Mucosa of gallbladder (tissue), 1 donor: ENCODE measurements at places on chromosomes 1 and 21. TPM values are rescaled to one million over a fixed set of nuclear protein-coding genes. Genes with fewer than 3 reads are reported as not detected.

Gene CFAP45
- total RNA-seq = 0.37 TPM

- DNase-seq = no peak
These were observed 13.5 kb downstream of the TIE1 start for GRCh38 chr1:43314233-43314632.

- no peak for DNase-seq
These were observed 13.4 kb downstream of the ADORA1 start for GRCh38 chr1:203140743-203141520.

Gene COL6A2
- total RNA-seq = 1,004 TPM

DNA sequence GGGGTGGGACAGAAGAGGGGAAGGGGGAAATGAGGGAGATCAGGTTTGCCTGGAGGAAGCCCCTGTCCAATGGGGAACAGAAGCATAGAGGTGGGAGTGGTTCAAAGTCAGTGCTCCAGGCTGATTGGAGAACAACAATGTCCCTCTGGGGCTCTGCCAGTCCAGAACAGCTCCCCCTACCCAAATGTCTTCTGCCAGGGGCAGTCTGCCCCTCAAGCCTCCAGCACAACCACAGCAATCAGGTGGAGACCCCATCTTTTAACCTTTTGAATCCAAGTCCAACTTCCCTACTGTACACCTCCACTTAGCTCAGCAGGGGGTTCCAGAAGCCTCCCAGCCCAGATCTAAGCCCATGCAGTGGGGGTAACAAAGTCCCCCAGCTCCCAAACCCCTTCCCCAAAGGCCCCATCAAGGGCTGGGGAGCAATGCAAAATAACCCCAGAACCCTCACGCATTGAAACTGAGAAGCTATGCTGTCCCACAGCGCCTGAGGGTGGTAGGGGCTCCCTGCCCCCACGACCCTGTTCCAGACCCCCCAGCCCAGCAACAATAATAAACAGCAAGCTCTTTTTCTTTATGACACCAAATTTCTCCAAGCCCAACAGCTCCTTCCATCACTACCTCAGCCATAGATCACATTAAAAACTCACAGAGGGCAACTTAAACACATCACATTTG lies 3.3 kb downstream of the AHDC1 start:
- DNase-seq = no peak

GRCh38 chr21:45467221-45467779 lies 62.3 kb downstream of the COL18A1 start:
- no peak for DNase-seq

DNA sequence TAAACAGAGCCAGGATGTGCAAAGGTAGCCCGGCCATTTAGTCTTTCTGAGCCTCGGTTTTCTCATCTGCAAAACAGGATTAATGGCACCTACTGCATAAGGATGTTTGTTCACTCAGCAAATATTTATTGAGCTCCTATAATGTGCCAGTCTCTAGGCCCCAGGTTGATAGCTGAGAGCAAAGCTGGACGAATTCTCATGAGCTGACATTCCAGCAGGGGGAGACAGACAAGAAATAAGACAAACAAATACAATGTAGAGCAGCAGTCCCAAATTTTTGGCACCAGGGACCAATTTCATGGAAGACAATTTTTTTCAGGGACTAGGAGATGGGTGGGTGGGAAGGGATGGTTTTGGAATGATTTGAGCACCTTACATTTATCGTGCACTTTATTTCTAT lies 74.3 kb upstream of the PAX7 start:
- DNase-seq = peak; percentile 11

GRCh38 chr21:18549214-18549905 lies 145.8 kb upstream of the TMPRSS15 start:
- DNase-seq = no peak

DNA sequence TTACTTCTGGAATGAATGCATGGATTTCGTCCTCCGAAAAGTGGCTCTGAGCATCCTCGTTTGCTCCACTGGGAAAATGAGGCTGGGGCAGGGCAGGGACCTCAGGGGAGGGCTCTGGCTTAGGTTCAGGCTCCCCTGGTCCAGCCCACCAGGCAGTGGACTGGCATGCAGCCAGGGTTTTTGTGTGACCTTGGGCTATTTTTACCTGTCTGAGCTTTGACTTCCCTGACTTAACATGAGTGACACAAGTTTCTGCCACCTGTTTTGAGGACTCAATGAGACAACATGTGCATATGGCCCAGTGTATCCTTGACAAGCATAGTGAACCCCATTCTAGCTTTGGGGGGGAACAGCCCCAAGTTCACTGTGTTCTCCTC lies 32.6 kb upstream of the EDN2 start:
- no peak for DNase-seq

GRCh38 chr1:117368116-117369108 lies 1.2 kb downstream of the MAN1A2 start:
- no peak for DNase-seq

Gene KRTAP19-3
- total RNA-seq = not detected

DNA sequence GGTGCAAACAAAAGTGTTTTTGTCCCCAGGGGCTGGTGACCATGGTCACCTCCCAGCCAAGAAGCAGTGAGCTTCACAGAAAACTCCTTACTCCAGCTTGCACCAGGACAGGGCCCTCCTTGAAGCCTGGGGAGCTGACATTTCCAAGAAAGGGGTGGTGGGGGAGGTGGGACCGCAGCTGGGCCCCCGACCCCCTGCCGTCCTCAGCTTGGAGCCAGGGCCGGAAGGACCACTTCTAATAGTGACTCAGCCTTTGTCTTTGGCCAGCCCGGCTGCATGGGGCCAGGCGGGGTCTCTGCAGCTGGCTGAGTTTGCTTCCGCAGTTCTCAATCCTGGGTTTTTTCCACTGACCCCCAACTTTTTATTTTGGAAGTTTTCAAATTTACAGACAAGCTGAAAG lies 136.5 kb upstream of the POU3F1 start:
- no peak for DNase-seq

DNA sequence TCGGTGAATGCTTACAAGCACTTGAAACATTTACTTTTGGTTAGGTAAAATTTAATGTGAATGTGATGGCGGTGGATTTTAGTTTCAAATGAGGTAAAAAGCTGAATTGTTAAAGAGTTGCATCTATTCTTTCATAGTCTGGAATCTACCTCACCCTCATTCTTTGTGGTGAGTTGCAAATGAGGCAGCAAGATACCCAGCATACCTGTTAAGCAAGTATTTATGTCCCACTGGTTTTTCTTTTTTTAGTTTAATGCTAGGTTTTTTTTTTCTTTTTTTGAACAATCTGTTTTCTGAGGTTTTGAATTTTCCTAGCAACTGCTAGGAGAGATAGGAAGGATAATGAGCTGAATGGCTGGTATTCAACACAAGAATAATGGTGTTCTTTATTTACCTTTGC lies 127.9 kb upstream of the CACYBP start:
- no peak for DNase-seq

DNA sequence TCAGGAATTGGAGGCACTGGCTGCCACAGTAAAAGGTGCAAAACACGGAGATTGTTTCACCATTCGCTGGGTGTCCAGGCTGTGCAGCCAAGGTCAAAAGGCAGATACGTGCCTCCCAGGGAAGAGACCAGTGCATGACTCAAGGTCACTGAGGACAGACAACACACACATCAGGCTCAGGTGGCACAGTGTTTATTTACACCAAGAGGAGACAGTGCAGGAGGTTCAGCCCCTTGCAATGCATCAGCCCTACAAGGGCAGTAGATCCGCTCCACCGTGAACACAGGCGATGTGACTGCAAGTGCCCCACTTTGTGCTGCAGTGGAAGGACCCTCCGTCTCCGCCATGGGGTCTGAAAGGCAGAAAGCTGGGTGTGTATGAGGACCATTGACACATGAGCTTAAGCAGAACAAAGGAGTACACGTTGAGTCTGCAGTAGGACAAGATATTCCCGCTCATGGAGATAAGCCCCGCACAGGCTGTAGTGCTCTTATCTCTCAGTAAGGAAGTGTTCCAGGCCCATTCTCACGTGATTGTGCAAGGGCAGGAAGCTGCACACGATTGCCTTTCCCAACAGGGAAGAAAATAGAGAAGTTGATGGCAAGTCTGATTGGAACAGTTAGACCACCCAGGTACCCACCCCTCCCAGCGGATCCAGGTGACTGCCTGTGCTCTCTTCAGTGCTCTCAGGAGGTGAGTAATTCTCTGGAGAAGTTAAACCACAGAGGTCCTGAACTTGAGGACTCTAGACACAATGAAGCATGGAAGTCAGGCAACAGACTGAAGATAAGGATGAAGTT lies 37.5 kb upstream of the QSOX1 start:
- no peak for DNase-seq

DNA sequence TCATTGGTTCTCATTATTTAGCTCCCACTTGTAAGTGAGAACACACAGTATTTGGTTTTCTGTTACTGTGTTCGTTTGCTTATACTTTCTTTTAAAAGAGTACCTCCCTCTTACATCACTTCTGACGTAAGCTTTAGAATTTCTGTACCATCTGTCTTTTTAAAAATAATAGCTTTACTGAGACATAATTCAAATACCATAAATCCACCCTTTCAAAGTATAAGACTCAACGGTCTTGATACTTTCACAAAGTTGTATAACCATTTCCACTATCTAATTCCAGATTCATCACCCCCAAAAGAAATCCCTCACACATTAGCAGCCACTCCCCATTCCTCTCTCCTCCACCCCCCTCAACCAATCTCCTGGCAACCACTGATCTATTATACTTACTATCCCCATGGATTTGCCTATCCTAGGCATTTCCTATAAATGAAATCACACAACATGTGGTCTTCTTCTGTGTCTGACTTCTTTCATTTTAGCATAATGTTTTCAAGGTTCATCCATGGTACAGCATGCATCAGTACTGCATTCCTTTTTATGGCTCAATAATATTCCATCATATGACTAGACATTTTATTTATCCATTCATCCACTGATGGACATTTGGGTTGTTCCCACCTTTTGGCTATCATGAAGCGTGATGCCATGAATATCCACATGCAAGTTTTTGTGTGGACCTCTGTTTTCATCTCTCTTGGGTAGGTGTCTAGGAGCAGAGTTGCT lies 104.7 kb downstream of the HLCS start:
- no peak for DNase-seq

DNA sequence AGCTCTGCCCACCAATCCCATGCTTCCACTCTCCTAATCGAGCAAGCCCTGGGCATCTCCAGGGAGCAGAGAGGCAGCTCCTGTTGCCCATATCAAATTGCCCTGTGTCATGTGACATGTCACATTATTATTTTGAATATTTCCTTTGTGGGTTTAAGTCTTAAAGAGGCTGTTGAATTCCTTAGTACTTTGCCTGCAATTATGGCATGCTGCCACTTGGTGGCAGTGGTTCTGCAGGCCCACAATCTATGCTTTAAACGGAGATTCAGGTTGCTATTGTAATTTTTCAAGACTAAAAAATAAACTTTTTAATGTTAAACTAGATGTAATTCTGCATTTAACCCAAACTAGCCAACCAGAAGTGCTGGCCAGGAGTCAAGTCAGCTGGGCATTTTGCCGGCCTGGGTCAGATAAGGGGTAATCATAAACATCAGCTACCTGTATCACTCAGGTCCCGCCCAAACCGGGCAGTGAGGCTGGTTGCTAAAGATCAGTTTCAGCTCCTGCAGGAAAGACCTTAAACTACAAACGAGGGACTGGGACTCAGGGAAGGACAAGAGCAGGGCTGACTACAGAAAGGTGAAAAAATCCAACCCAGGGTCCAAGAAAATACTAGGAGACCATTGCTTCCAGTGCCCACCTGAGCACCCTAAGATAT lies 37.3 kb upstream of the ARHGEF16 start:
- DNase-seq = peak; percentile 18

GRCh38 chr1:201745023-201745422 lies 83.9 kb upstream of the IPO9 start:
- DNase-seq = no peak

GRCh38 chr1:207988326-207989165 lies 77.6 kb upstream of the CD34 start:
- DNase-seq = no peak

GRCh38 chr1:10328180-10328963 lies 70.5 kb upstream of the PGD start:
- DNase-seq = no peak

GRCh38 chr1:89870998-89871397 lies 50.2 kb downstream of the LRRC8D start:
- no peak for DNase-seq

Gene ARV1
- total RNA-seq = 24.3 TPM

GRCh38 chr21:40200126-40200525 lies 332.9 kb downstream of the PCP4 start:
- DNase-seq = no peak

DNA sequence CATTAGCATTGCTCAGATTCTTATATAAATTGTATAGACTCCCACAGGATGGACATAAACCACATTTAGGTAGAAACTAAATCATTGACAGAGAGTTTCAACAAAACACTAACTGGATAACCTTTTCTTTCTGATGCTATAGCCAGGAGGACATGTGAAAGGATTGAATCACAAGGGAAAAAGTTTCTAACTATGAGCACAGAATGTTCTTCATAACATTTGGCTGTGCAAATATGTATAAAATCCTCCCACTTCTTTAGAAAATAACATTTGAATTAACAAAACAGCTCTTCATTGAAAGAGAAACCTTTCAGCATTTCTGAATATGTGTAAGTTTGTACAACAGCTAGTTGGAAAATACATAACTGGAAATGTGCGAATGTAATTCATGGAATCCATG lies 167.3 kb downstream of the TBX15 start:
- DNase-seq = no peak

Gene ST6GALNAC3
- total RNA-seq = 5.9 TPM

DNA sequence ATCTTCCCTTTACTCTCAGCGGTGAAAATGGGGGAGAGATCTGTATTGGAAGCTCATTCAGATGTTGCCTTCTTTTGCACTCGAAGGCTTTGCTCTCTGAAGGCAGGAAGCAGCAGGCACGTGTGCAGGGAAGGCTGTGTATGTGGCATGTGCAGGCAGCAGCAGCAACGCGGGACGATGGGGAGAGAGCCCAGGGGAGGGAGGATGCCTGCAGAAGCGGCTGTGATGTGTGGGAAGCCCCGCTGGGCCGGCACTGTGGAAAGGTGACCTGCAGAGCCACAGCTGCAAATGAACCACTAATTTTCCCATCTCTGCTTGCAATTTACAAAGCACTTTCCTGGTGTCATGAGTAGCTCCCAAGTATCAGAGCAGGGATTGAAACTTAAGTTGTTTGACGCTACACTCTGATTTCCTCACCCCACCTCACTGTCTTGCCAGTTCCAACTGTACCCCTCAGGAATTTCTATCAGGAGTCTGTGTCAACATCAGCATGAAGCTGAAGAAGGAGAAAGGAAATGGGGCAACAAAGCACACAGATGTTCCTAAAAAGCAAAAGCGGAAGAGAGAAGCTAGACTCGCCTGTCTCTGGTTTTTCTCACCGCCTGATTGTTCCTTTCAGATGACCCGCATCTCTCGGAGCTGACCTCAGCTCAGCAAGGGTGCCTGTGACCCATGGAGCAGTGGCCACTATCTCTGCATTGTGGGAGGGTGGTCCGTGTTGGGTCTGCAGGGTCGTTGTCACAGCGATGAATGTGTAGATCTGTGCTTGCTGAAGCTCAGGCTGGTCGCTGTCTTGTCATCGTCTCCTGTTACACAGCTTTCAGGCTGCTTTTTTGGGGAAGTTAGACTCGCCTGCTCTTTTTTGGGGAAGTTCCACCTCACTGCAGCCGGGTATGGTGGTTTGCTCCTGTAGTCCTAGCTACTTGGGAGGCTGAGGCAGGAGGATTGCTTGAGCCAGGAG lies 156.1 kb downstream of the KIF26B start:
- no peak for DNase-seq

- no peak for DNase-seq
These were observed 54.3 kb upstream of the ASB17 start for GRCh38 chr1:75986478-75986877.

Gene USP33
- total RNA-seq = 61.1 TPM

Gene CFHR1
- 0.75 TPM for total RNA-seq
